Activated CD4-positive, alpha-beta T cell treated with anti-CD3 and anti-CD28 coated beads for 24 hours (primary cell): ENCODE measurements at places on chromosomes 2 and 18.

DNA sequence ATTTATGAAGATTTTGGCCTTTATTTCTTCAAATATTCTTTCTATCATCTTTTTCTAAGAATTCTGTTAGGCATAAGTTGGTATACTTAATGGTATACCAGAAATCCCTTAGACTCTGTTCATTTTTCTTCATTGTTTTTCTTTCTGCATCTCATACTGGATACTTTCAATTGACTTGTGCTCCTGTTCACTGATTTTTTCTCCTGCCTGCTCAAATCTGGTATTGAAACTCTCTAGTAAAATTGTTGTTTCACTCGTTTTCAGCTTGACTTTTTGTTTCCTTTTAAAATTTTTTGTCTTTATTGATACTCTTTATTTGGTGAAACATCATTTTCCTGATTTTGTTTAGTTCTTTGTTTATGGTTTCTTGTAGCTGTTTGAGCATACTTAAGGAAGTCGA lies 243.2 kb downstream of the TRIB2 start:
- no peak for DNase-seq

DNA sequence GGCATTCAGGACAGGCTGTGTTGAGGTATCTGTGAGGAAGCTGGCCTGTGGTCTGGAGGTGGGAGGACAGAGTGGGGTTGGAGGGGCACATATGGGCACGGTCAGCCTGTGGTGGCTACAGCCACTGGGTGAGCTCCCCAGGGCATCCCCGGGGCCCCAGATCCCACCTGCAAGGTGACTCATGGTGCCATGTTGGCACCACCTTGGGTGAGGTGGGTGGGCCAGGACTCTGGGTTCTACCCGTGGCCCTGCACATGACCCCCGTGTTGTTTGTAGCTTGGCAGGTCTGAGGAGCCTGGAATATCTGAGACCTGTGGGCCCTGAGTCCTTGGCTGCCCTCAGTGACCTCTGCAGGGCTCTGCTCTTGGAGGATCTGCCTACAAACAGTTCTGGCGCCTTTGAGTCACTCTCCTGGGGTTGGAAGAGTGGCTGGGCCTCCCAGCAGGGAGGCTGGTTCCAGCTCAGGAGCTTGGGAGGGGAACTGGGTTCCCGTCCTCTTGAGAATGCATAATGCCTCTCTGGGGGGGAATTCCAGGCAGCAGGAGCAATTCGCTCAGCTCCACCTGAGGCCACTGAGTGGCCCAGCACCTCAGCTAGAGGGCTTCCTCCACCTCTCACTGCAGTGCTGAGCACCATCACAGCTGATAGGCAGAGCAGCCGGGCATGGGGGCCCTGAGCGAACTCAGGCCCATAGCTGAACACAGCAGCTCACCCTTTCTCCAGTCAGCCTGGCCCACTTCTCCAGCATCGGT lies 105.1 kb downstream of the DYSF start:
- no peak for DNase-seq

DNA sequence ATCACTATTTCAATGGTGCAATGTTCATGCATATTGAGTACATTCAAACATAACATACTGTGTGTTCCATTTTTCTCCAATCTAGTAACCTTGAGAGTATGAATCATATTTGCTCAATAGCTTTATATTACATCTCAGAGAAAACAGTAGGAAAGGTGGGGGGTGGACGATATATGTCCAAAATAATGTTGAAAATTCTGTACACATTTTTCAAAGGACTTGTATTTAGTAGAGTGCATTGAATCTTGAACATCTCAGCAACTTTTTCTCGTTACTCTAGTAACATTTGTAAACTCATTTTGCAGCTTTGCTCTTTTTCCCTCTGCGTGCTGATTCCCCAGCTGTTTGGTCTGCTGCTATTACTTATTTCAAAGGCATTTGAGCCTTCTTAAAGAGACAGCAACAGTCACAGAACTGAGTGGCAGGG lies 1487.0 kb downstream of the LRP1B start:
- DNase-seq, result no peak

DNA sequence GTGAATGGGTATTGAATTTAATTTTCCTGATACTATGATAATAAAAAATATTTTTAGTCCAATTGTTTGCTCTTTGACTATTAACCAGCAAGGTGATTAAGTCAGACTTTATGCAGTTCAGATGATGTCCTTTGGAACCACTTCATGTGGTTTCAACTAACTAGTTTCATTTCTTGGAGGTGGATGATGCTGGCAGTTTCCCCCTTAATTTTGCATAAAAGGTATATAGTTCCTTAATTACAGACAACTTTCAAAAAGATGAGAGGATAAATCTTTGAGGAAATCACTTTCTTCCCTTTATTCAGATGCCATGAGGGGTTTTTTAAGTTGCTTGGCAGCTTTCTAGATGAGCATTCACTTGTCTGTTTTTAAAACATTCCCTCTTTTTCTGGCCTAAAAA lies 223.1 kb downstream of the PHLPP1 start:
- no peak for DNase-seq

GRCh38 chr2:159875083-159875482 lies 77.1 kb upstream of the CD302 start:
- DNase-seq, result no peak

GRCh38 chr2:156434461-156435291 lies 1.5 kb upstream of the GPD2 start:
- no peak for DNase-seq

- no peak for DNase-seq
Observed at GRCh38 chr2:79799729-79800128, 286.9 kb downstream of the CTNNA2 start.

DNA sequence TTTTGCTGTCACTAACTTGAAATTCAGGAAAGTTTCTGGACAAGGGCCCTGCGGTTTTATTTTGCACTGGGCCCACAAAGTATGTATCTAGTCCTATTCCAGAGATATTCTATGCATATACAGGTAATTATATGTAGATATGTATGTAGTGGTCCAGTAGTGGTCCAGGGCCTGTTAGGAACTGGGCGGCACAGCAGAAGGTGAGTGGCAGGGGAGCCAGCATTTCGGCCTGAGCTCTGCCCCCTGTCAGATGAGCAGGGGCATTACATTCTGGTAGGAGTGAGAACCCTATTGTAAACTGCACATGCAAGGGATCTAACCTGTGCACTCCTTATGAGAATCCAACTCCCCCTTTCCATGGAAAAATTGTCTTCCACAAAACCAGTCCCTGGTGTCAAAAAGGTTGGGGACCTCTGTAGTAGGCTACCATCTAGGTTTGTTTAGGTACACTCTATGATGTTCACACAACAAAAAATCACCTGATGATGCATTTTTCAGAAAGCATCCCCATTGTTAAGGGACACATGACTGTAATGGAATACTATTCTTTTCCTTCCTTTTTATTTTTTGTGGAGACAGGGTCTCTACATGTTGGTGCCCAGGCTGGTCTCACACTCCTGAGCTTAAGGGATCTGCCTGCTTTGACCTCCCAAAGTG lies 2.8 kb upstream of the PPP4R3B start:
- DNase-seq, result no peak

GRCh38 chr18:1304392-1304992 lies 399.8 kb downstream of the ADCYAP1 start:
- no peak for DNase-seq

- no peak for DNase-seq
Observed at GRCh38 chr2:230582851-230583283, 129.8 kb upstream of the CAB39 start.

- no peak for DNase-seq
Observed at GRCh38 chr2:169711751-169712509, 17.7 kb downstream of the PHOSPHO2 start.

GRCh38 chr18:50422286-50422898 lies 47.5 kb downstream of the SKA1 start:
- no peak for DNase-seq

- DNase-seq, result no peak
Observed at GRCh38 chr2:149363958-149364357, 33.6 kb downstream of the LYPD6 start.

GRCh38 chr2:113032737-113033136 lies 19.9 kb downstream of the IL36B start:
- DNase-seq, result no peak

GRCh38 chr18:77069482-77069881 lies 63.1 kb downstream of the MBP start:
- DNase-seq, result no peak

DNA sequence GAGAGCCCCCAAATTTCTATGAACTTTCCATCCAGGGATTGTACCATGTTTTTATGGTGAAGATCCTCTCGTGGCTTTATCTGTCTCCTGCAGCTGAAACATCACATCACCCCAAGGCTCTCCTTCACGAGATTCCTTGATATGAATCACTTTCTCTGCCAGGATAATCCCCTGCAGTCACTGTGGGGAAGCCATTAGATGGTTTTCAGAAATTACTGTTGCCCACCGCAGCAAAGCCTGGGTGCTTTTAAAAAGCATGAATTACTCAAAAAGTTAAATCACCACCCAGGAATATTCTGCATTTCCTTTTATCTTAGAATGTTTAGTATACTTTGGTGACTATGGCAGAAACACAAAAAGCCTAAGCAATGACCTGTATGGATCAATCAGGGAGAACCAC lies 428.4 kb upstream of the SLC14A2 start:
- no peak for DNase-seq

GRCh38 chr2:144593803-144594202 lies 73.9 kb upstream of the ZEB2 start:
- no peak for DNase-seq

DNA sequence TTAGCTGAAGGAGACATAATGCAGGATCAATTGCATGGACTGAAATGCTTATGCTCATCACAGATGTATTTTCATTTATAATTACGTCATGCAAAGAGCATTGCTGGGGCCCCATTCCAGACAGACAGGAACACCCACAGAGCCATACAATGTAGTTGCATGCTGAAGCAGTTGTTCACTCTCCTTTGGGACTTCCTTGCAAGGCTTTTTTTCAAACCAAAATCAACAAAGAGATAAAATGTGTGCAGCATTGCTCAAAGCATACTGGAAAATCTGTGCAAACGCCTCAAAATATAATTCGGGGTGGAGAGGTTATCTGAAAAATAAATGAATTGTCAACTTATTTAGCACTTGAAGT lies 463.2 kb downstream of the CDH2 start:
- no peak for DNase-seq

GRCh38 chr2:190207930-190208329 lies 111.7 kb downstream of the HIBCH start:
- DNase-seq, result no peak

DNA sequence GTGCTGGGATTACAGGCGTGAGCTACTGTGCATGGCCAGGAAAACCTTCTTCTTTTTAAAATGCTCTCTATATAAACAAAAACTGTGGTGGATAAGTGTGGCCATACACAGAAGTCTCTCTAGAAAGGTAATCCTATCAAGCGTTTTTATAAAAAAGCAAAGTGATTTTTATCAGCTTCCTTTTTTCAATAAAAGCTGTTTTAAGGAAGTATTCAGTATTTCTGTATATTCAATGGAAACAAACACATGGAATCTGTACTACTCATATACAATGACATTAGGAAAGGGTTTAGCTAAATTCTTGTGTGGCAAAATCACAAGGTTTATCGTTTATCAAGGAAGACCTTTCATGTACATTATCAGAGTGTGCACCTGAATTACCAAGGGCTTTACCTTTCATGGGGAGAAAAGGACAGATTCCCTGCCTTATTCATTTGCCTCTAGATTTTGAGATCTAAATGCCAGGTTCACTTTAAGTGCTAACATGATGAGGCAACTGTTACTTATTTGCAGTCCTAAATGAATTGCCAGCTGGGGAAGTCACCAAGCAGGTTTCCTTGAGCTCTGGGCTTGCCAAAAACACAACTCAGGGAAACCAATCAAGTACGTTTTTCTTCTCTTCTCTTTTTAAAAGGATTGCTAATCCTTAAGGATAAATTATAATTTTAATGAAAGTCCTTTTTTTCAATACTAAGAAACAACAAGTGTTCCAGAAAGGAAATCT lies 70.8 kb downstream of the RTN4 start:
- DNase-seq, result no peak
